ENCODE measurements at places on chromosomes 6 and 20.
A peak's percentile ranks its signal among the peaks of the same experiment; 100 is the strongest.

GRCh38 chr6:65450451-65450850 is 256.6 kb downstream of the EYS start:
- DNase-seq, result no peak

- DNase-seq, result peak; percentile 19
Measured at GRCh38 chr6:159875194-159875593, 15.6 kb upstream of the MAS1 start.

DNA sequence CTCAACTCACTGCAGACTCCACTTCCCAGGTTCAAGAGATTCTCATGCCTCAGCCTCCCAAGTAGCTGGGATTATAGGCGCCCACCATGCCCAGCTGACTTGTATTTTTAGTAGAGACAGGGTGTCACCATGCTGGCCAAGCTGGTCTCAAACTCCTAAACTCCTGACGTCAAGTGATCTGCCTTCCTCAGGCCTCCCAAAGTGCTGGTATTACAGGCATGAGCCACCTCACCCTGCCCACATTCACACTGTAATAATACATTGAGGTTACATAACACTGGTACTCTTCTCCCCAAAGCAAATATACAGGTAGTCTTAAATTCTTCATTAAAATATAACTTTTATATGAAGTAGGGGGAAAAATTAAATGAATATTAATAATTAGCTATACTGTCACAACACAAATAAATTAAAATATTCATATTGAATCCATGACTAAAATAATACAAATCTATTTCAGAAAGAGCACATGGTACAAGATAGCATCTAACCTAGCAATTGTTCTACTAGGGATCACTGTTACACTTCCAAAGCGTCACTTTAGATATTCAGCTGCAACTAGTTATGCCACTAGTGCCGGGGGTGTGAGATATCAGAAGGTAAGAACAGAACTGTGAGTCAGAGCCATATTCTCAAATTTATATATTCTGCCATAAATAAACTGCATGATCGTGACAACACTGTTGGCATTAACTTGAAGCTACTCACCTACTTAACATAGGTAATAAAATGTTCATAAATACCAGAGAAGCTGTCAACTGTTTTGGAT is 169.1 kb upstream of the SHLD1 start:
- no peak for DNase-seq

DNA sequence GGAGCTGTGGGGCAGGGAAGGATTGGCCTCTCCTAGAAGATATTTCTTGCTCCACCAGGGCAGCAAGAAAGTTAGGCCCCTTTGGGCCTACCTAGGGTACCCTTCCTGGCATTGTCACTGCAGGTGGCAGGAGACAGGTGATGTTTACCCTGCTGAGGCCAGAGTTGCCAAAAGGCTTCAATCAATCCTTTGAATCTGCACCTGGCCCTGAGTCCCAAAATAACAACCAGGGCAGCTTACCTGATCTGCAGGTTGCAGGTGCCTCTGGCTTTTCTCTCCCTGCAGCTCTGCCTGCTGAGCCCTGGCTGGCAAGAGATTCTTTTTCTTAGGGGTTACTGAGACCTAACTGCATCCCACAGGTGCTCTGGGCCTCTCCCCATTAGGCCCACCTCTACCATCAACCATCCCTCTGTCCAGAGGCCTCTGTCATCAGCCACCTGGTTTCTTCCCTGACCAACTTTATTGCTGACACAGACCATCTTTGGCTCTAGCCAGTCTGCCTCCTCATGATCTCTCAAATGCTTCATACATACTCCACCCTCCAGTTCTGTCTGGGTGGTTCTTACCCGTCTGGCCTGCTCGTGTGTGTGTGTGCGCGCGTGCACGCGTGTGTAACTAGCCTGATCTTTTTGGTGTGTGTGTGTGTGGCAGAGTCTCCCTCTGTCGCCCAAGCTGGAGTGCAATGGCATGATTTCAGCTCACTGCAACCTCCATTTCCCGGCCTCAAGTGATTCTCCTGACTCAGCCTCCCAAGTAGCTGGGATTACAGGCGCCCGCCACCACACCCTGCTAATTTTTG is 13.7 kb downstream of the BCL2L1 start:
- DNase-seq, result no peak

GRCh38 chr6:64712606-64713005 is 994.4 kb downstream of the EYS start:
- DNase-seq, result no peak

GRCh38 chr6:170374571-170375444 is 68.2 kb downstream of the FAM120B start:
- no peak for DNase-seq

DNA sequence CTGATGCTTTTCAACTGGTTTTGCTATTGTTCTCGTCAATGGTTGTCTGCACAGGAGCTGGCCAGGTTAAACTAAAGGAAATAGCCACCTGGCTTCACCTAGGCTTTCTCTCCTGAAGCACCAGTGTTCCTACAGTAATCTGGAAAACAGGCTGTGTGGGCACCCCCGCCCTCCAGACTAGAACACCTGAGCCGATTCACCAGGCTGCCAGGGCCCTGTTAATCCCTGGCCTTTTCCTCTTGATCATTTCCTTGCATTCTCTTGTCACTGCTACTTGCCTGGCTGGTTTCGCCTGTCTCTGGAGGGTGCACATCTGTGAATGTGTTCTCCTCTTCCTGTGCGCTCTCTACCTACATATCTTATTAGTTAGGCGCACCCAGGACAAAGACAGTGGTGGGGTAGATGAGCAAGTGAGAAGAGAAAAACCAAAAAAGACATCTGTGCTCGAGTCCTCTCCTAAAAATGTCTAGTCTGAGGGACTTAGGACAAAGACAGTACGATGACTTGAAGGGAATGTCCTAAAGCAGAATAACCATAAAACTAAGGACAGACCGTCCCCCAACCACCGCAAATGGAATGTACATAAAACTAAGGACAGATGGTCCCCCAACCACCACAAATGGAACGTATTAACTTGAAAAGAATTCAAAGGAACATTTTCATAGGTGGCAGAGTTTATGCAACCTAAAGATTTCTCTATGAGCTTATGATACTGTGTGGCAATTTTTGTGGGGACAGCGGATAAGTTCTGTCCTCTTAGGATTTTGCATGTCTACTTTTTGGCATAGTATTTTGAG is 45.9 kb upstream of the EMILIN3 start:
- no peak for DNase-seq

- no peak for DNase-seq
Measured at GRCh38 chr20:63697357-63697867, 960 bp downstream of the TNFRSF6B start.

DNA sequence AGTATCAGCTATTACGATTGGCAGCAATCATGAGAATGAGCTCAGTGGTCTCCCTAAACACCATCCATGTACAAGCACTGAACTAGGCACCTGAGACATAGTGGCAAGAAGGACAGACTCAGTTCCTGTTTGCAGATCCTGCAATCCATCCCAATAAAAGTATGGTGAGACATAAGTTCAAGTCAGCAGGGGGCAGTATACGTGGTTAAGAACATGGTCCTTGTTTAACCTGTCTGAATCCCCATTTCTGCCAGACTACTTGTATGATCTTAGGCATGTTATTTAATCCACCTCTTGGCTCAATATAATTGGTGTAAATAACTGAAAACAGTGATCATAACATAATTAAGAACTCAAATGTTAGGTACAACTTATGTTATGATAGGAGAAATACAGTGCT is 33.2 kb upstream of the PNISR start:
- DNase-seq, result no peak

DNA sequence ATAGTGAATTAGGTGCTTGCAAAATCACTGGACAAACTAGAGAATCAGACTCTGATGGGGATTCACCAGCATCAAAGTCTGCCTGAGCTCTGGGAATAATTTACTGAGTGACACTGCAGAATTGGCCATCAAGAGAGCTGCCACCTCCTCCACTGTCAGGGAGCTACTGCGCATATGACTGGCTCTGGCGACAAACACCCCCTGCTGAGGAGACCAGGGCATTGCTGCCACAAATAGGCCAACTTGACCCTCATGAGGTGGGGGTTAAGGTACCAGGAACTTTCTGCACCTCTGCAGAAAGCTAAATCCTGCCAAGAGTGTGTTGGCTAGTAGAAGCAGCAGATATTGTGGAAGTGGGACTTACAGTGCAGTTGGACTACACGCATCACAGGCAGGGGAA is 88.0 kb downstream of the CDS2 start:
- DNase-seq, result no peak

Measured in right kidney (tissue), 9 donors.